DMS79 (cell line): ENCODE measurements at places on chromosomes 7 and 10.
A peak's percentile ranks its signal among the peaks of the same experiment; 100 is the strongest.

GRCh38 chr7:112266141-112266540 lies 59.6 kb downstream of the ZNF277 start:
- DNase-seq, result no peak

DNA sequence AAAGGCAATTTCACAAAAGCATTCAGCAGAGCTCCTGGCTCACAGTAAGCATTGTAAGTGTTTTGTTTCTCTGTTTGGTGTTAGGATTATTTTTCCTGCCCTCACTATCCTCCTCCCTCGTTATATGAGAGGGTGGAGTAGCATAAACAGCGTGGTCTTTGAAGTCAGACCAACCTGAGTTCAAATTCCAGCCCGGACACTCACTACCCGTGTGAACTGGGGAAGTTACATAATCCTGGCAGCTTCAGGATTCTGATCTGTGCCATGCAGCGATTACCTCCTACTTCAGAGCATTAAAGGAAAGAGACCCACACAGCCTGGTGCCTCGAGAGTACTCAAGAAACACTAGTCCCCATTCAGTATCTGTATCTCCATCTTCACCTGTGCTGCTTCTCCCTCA lies 386.5 kb downstream of the INHBA start:
- DNase-seq, result no peak

- no peak for DNase-seq
These were observed 23.6 kb downstream of the GNA12 start for GRCh38 chr7:2820508-2820934.

- no peak for DNase-seq
These were observed 1.4 kb upstream of the TSPAN15 start for GRCh38 chr10:69449841-69450240.

DNA sequence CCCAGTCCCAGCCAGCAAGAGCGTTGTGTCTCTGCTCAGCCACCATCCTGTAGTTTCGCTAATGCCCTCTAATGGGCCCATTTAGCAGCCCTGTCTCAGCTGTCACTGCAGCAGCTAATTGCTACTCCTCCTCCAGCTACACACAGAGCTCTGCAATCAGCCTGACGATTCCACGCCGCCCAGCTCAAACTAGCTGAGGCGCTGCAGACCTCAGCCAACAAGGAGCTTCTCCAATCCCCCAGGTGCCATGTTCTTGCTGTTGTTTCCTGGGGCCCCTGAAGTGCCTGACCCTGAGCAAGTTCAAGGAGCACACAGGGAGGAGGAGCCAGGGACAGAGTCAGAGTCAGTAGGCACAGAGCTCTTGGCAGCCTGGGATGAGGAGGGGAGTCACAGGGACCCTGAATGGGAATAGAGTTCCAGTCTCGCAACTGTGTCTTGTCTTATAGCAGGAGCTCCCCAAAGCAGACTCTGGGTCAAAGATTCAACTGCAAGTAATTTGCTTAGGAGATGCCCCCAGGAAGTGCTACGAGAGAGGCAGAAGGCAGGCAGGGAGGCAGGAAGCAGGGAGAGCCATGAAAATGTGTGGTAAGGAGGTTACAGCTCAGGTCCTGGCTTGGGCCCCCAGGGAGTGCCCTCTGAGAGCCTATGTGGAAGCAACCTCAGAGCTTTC lies 135.8 kb upstream of the UNC5B start:
- DNase-seq, result no peak

DNA sequence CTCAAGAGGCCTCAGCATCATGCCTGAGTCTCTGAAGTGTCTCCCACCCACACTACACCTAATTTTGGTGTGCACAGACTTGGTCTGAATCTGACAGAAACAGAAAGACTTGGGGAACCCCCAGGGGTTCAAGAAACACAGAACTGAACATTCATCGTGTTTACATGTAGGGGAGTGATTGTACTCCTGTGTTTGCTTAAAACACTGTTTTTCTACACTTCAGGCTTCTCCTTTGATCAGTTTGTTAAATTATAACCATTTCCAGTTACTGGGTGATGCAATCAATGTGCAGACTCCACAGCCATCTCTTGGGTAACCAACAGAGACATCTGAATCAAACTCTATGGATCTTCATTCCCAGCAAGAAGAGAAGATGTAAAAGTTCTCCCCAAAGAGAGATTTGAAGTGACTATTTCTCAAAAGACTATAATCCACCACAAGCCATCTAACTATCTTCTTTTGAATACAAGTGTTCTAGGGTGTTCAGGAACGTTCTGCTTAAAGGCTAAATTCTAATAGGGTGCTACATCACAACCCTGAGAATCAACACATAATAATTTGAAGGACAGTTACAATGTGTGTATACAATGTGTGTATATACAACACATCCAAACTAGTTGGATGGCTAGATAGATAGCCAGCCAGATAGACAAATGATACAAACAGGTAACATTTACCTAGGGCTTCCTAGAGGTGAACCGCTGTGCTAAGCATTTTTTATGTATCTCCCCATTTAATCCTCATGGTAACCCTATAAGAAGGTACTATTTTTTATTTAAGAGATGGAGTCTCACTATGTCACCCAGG lies 34.2 kb downstream of the DNAJC12 start:
- DNase-seq, result no peak

DNA sequence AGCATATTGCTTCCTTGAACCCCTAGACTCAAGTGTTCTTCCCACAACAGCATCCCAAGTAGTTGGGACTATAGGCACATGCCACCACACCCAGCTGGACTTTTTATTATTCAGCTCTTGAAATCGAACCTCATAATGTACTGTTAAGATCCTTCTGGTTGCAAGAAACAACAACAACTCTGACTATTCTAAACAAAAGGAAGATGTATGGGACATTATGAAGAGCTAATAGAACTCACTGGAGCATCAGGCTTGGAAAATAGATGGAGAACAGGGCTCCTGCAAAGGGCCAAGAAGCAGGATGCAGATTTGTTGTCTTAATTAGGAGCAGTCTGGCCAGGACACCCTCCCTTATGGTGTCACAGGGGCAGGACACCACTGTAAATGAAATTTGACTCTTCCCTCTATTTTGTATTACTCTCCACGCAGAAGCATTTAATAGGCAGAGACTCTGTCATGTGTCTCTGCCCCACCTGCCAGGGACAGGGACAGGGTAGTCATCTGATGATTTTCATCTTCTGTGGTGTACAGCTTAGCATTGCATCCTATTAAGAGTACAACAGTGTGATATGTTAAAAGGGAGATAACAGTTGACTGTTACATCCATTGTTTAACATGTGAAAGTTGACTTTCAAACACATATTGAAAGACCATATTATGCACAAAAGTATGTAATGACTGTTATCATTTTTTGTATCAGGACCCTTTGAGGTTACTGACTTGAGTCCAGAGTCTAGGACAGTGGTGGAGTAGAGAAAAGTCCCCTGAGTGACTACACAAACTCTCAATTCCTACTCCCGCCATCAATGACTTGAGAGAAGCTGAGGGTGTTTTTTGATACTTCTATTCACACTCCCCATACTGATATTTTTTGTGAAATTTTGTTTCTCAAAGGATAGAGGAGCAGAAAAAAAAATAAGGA lies 157.3 kb downstream of the LRRC4 start:
- DNase-seq, result no peak

- no peak for DNase-seq
These were observed 50.9 kb upstream of the CDCA7L start for GRCh38 chr7:21996641-21997040.

- peak; percentile 70 for DNase-seq
These were observed 14.9 kb upstream of the CRCP start for GRCh38 chr7:66099551-66100407.

GRCh38 chr7:50379539-50379938 lies 70.6 kb downstream of the FIGNL1 start:
- DNase-seq, result no peak

DNA sequence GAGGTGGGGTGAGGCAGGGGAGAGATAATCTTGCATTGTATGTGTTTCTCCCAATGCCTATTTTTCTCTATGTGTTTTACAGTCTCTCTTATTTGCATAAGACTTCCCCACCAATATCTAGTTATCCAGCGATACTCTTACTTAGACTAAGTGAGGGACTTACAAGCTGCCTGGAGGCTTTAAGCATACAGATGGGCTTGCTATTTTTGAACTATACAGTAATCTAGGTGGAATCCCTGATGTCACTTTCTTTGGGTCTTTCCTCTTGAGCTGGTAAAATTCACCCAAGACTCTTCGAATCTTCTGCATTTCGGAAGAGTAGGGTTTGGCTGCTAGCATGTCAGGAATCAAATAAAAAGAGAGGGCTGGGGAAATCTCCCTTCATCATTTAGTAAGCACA lies 76.6 kb downstream of the NDUFB2 start:
- DNase-seq, result no peak

- no peak for DNase-seq
These were observed 17.4 kb upstream of the SLC35G1 start for GRCh38 chr10:93876381-93876780.

- no peak for DNase-seq
These were observed 20.3 kb upstream of the SHH start for GRCh38 chr7:155832581-155832981.

- DNase-seq, result peak; percentile 27
These were observed 70.5 kb downstream of the ADCYAP1R1 start for GRCh38 chr7:31122649-31123058.

DNA sequence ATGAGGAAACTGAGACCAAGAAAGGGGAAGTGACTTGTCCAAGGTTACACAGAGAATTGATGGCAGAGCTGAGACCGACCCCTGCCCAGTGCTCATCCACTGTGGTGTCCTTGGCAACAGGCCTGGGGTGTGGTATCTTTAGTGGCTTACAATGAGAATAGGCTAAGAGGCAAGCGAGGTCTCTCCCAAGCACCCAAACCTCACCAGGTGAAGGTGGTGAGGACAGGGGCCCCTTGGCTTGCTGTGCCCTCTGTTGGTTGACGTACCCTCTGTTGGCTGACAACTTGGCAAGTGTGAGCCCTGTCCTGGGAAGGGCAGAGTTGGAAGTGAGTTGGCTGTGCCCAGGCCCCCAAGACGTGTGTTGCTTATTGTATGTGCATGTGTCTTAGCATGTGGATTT lies 166.9 kb downstream of the GRK5 start:
- DNase-seq, result no peak

- peak; percentile 18 for DNase-seq
These were observed 544 bp downstream of the GPRIN2 start for GRCh38 chr10:46555713-46556514.

GRCh38 chr10:46293832-46294640 lies 7.2 kb downstream of the ANTXRL start:
- DNase-seq, result no peak

DNA sequence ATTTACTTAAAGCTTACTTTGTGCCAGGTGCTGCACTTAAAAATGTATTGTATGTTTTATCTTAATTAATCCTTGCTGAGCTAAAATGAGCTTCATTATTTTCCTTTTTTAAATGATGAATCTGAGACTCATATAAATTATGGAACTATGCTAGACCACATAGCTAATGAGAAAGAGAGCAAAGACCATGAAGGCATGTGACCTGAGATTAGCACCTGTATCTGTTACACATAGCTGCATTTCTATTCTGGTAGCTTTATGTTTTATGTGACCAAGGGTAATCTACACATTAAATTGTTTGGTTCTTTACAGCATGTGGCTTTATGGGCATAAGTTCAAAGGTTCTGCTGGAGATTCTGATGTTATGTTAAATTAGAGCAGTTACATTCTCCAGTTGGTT lies 839.1 kb upstream of the SORCS1 start:
- no peak for DNase-seq

DNA sequence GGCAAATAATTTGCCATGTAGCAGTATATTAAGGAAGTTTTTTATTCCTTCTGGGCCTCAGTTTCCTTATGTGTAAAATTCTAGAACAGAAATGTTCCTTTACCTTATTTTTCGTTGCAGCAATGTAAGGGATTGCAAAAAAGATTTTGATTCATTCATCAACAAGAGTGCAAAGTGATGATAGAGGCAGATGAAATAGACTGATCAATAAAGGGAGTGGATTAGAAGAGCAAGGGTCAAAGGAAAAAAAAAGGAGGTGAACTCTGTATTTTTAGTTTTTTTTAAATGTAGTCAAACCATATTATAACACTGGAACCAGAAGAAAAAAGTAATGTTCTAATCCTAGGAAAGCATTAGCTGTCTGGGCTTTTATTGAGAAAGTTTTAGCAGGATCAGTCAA lies 14.7 kb downstream of the TPST1 start:
- no peak for DNase-seq

DNA sequence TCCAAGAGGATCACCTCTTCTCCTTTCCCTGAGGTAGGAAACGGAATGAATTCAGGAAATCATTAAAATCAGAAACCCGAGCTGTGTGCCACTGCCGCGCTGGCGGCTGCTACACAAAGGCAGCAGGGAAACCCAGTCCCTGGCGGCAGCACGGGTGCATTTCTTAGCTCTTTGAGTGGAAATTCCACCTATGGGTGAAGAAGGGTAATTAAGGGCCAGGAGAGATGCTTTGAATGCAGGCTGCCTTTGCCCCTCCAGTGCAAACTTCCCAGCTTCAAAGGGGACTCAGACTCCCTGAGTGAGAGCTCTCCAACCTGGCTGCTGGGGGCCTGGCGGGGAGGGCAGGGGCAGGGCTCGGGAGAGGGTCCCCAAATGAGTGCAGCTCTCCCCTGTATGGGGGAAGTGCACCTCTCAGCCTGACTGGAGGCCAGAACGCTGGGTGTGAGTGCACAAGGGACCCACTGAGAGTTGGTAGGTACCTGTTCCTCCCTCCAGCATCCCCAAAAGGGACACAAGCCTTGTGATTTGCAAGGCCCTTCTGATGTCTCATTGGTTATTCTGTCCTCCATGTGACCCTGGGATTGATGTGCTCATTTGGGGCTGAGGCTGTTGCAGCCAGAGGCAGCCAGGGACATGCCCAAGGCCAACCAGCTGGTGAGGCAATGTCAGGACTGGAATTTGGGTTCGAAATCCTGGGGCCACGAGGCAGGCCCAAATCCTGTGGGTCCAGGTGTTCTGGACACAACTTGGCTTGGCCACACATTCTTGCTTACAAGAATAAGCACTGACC lies 16.3 kb upstream of the ZMIZ1 start:
- peak; percentile 2 for DNase-seq

DNA sequence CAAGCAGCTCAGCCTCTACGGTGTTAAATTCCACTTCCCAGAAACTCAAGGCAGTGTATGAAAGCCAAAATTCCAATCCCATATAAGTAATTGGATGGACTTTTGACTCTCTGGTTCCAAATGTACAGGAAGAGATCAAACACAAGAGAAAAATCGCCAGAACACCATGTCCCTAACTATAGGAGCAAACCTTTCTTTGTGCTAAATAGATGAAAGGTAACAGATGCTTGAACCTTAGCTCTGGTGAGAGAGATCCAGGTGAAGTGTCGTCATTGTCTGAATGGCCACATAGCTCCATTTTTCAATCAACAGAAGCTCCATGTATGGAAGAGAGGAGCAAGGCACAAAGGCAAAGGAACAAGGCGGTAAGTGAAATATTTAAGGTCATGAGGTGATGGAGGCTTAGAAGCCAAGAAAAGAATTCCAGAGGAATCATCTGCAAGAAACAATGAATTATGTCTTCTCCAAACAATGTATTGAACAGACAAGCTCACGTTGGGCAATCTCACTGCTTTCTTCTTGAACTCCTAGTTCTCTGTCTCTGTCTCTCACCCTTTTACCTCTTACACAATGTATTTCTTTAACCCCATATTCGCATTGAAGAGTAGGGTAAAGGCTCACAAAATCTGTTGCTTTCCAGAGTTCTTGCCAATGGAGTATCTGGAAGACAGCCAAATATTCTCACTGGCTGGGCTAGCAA lies 585.1 kb downstream of the GATA3 start:
- DNase-seq, result no peak
